ENCODE measurements at places on chromosomes 13 and 19.

DNA sequence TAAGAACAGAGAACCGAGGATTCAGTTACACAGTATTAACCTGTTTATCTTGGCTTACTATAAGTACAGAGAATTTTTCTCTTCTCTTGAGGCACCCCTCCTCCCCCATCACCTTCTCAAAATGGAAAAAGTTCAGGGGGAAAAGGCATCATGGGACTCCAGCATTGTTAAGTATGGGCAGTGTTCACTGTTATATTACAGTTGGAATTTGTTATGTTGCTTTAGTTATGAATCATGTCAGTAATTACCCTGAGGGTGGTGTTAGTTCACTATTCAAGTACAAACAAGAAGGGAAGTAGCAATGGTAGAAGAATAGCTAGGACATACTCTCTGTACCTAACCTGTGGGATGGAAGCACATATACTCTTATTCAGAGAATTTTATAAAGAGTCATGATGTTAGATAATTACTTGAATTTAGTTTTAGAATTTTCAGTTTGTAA is 12.0 kb downstream of the LPAR6 start:
- no peak for DNase-seq

GRCh38 chr19:51727349-51727880 is 3.6 kb upstream of the HAS1 start:
- no peak for DNase-seq

DNA sequence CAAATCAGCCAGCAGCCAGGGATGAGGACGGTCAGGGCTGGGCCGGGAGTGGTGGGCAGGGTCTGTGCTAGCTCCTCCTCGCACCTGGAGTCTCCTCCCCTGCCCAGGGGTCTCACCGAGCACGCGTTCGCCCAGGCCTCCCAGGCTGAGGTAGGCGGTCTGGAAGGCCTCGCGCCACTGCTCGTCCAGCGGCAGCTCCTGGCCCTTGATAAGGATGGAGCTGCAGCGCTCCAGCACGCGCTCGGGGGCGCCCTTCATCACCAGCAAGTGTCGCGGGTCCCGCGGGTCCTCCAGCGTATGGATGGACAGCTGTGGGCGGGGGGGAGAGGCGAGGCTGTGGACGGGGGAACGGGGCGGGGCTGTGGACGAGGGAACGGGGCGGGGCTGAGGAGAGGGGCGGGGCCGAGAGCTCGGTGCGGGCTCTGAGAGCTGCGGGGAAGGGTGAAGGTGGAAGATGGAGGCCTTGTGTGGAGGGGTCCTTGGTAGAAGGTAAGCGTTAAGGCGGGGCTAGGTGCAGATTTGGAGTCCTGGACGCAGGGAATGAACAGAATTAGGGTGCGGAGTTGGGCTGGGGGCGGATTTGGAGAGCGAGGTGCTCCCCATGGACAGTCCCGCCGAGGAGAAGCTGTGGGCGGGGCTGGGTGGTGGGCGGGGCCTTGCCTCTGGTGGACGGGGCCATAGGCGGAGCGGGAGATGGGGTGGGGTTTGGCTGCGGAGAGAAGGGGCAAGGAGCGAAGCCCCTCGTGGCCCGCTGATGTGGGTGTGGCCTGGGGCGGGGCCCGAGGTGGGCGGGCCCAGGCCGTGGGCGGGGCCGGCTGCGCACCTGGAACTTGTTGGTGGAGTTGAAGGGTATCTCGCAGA is 5.7 kb downstream of the ATP4A start:
- DNase-seq = peak; percentile 51

DNA sequence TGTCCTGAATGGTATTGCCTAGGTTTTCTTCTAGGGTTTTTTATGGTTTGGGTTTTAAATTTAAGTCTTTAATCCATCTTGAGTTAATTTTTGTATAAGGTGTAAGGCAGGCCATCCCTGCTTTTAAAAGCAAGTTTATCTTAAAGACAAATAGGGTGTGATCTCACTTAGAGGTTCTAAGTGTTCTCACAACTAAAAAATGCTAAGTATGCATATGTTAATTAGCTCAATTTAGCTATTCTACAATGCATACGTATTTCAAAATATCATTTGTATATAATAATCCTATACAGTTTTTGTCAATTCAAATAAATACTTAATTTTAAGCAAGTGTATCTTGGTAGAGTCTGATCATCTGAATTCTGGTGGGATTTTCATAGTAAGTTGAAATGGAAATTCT is 50.4 kb downstream of the MBNL2 start:
- DNase-seq = no peak

DNA sequence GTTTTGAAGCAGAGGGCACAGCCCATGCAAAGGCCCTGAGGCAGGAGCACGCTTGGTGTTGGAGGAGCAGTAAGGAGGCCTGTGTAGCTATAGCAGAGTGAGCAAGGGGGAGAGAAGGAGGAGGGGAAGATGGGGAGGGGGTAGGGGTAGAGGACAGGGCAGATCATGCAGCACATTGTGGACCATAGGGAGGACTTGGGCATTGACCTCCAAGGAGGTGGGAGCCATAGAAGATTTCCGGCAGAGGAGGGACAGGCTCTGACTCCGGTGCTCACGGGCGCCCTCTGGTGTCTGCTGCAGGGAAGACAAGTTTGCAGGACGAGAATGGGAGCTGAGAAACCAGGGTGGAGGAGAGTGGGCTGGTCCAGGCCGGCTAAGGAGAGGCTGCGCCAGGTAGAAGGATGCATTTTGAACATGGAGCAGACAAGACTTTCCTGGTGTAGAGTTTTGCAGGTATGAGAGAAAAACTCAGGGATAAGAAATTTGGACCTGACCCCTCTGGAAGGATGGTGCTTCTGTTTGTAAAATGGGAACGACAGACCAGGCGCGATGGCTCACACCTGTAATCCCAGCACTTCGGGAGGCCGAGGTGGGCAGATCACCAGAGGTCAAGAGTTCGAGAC is 13.7 kb upstream of the CREB3L3 start:
- DNase-seq = peak; percentile 84

DNA sequence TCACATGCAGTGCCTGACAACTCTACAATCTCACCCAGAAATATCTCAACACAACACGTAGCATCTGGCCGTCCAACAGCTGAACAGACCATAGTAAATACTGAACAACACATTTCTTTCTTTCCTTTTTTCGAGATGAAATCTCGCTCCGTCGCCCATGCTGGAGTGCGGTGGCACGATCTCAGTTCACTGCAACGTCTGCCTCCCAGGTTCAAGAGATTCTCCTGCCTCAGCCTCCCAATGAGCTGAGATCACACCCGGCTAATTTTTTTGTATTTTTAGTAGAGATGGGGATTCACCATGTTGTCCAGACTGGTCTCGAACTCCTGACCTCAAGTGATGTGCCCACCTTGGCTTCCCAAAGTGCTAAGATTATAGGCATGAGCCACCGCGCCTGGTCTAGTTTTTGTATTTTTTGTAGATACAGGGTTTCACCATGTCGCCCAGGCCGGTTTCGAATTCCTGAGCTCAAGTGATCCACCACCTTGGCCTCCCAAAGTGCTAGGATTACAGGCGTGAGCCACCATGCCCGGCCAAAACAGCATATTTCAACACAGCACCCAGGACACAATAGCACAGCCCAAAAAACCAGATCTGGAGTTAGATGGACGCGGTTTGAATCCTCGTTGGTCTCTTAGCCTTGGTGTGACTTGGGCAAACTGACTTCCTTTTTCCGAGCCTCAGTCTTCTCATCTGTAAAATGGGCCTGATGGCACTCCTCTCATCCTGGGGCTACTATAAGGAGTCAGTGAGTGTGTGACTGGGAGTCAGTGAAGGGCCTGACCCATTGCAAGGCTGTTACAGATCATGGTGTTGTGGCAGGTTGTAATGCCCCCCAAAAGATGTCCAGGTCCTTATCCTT is 22.6 kb downstream of the CYP2A6 start:
- no peak for DNase-seq

DNA sequence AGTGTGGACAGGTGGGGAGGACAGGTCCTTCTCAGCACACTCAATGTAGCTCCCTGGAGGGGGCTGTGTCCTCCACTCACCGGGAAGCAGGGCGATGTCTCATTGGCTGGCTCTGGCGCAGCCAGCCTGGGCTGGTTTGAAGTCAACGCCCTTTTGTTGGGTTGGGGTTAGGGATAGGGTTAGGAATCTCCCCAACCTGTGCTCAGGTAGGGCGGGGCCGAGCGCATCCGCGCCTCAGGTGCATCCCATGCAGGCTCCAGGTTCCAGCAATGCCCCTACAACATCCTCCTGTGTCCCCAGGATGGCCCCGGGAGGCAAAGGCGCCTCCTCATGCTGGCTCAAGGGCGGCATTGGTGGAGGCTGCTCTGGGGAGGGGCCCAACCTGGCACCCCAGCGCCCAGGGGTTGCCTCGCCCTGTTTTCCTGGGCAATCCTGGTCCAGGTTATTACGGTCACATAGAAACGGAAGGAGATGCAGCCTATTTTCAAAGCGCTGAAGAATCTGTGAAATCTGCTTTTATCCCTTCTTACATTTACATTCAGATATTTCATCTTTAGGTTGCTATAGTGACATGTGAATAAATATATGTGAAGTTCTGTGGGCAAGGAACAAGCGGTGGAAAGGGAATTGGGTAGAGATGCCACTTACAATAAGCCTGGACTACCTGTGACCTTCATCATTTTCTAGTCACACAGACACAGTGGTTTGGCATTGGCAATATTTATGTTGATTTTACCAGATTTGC is 74.3 kb downstream of the TM9SF2 start:
- no peak for DNase-seq

GRCh38 chr19:37975071-37975470 is 68.1 kb downstream of the SIPA1L3 start:
- no peak for DNase-seq

DNA sequence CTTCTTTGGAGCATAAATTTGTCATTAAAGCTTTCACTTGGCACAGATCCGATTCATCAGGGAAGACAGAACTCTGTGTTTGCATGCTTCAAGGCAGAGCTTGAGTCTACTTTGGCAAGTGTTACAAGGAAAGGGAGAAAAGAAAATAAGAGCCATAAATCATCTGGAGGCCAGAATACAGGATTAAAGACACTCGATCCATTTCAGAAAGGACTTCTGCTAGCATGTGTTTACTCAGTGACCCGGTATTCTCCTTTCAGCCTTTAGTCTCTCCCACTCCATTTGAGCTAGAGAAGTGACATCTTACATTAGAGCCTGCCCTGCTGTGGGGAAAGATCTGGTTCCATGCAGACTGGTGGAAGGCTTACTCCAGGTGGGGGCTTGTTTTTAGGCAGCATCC is 306.4 kb downstream of the KLF5 start:
- DNase-seq = no peak

- no peak for DNase-seq
Measured at GRCh38 chr13:19289180-19289579, 107.6 kb upstream of the TUBA3C start.

- no peak for DNase-seq
Measured at GRCh38 chr19:29404015-29404414, 121.8 kb upstream of the VSTM2B start.

DNA sequence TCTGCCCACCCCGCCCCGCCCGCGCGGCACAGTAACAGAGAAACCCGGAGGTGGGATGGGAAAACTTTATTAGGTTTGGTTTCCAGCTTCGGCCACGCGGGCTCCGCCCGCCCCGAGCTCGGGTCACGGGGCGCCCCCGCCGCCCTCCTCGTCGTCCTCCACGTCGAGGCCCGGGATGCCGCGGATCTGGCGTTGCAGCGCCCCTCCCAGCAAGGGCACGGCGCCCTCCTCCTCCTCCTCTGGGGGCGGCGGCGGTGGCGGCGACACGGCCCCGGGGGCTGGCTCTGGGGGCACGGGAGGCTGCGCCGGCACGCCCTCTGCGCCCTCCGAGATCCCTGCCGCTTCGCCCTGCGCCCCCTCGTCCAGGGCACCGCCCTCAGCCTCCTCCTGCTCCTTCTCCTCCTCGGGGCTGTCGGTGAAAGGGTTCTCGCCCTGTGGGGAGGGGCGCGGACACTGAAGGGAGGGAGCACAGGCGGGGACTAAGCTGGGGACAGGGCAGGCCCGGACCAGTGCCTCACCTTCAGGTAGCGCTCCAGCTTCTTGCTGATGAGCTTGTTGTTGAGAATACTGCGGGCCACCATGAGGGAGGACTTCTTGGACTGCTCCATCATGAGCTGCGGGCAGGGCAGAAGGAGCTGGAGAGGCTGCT is 536 bp upstream of the AKAP8 start:
- DNase-seq = no peak

- peak; percentile 5 for DNase-seq
Measured at GRCh38 chr13:52903320-52903719, 54.9 kb upstream of the PCDH8 start.

GRCh38 chr13:33518452-33518851 is 232.9 kb upstream of the STARD13 start:
- no peak for DNase-seq

DNA sequence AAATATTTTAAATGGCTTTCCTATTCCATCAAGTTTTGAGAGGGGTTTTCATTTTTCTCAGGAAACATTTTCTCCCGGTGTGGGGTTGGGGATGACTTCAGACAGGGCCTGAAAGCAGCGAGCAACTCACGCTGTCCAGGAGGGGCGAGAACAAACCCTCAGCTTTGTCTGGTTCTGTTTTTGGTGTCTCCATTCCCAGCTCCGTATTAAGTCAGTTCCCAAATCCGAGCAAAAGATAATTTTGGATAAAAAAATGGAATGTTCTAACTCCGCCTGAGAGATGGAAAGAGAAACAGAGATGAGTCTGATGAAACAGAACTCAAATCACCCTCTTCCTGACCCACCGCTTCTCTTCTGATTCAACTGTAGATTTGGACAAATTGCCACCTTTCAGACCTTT is 38.4 kb downstream of the RFX2 start:
- no peak for DNase-seq

GRCh38 chr13:44739120-44739519 is 163.0 kb upstream of the TSC22D1 start:
- no peak for DNase-seq

DNA sequence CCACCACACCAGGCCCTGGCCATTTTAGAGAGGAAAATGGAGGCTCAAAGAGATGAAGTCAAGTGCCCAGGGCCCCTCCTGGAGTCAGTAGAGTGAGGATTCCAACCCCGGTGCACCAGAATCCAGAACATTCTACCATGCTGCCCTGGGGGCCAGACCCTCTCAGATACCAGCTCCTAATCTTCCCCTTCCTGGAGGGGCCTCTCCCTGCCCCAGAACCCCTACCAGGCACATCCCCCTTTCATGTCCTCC is 11.1 kb downstream of the CAPN12 start:
- DNase-seq = no peak

- no peak for DNase-seq
Measured at GRCh38 chr19:16554776-16555175, 12.5 kb upstream of the CHERP start.

DNA sequence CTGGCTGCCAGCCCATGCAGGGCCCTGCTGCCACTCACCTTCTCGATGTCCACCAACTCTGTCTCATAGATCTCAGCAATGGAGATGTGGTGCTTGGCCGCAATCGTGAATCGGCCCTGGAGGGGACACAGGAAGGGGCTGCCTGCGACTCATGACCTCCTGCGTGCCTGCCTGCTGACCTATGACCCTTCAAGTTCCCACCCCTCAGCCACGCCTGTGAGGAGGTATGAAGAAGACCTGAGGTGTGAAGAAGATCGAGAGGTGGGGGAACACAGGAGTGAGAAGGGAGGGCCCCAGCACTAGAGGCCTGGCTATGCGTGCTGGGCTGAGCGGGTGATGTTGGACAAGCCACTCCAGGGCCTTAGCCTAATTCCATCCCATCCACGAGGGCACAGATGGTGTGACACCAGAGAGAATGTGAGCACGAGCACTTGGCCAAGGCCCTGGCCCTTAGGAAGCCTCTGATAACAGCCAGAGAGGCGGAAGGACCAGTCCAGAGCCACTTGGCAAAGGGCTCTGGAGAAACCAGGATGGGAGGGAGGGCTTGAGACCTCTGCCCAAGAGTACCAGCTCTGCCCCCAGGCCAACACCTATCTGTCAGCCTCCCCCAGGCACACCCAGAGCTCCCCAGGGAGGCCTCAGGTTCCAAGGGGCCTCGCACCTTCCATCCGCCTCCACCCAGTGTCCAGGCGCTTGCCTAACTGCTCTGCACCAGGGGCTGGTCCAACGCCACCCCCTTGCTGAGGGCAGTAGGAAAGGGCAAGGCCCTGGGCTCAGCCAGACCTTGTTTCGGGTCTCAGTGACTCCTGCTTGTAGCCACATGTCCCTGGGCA is 9.6 kb upstream of the KPTN start:
- no peak for DNase-seq
